NCI-H1694 (cell line): ENCODE measurements at places on chromosomes 13 and 19.

DNA sequence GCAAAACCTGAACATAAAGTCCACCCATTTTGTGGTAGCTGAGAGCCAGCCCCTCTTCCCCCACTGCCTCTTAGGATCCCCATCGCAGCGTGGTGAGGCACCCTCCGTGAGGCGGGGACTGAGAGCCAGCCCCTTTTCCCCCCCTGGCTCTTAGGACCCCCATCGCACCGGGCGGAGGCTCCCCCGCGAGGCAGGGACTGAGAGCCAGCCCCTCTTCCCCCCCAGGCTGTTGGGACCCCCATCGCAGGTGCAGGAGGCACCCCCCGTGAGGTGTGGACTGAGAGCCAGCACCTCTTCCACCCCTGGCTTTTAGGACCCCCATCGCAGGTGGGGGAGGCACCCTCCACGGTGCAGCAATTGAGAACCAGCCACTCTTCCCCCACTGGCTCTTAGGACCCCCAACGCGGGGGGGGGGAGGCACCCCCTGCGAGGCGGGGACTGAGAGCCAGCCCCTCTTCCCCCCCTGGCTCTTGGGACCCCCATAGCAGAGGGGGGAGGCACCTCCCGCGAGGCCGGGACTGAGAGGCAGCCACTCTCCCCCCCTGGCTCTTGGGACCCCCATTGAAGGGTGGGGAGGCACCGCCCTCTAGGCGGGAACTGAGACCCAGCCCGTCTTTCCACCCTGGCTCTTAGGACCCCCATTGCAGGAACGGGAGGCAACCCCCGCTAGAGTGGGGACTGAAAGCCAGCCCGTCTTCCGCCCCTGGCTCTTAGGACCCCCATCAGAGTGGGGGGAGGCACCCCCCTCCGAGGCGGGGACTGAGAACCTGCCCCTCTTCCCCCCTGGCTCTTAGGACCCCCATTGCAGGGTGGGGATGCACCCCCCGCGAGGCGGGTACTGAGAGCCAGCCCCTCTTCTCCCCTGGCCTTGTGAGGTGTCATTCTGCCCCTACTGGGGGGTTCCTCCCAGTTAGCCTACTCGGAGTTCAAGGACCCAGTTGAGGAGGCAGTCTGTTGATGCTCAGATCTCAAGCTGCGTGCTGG lies 366.4 kb upstream of the SPRY2 start:
- no peak for DNase-seq

GRCh38 chr13:41694545-41695301 lies 237.4 kb downstream of the RGCC start:
- DNase-seq: no peak

DNA sequence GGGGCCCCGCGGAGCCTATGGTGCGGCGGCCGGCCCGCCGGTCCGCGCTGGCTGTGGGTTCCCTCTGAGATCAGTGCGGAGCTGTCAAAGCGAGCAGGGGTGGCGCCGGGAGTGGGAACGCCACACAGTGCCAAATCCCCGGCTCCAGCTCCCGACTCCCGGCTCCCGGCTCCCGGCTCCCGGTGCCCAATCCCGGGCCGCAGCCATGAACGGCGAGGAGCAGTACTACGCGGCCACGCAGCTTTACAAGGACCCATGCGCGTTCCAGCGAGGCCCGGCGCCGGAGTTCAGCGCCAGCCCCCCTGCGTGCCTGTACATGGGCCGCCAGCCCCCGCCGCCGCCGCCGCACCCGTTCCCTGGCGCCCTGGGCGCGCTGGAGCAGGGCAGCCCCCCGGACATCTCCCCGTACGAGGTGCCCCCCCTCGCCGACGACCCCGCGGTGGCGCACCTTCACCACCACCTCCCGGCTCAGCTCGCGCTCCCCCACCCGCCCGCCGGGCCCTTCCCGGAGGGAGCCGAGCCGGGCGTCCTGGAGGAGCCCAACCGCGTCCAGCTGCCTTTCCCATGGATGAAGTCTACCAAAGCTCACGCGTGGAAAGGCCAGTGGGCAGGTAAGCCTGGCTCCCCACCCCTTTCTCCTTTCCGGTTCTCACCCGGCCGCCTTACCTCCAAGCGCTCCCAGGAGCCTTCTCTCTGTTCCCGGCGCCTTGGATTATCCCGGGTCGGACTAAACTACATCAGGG lies at the start of gene PDX1:
Gene PDX1 (plus strand): TSS at position 67 of the 743 bp plus-strand sequence. CDS start 139 bp downstream, at position 206.
- no peak for DNase-seq

GRCh38 chr13:77113496-77113895 lies 86.5 kb upstream of the FBXL3 start:
- DNase-seq: no peak

DNA sequence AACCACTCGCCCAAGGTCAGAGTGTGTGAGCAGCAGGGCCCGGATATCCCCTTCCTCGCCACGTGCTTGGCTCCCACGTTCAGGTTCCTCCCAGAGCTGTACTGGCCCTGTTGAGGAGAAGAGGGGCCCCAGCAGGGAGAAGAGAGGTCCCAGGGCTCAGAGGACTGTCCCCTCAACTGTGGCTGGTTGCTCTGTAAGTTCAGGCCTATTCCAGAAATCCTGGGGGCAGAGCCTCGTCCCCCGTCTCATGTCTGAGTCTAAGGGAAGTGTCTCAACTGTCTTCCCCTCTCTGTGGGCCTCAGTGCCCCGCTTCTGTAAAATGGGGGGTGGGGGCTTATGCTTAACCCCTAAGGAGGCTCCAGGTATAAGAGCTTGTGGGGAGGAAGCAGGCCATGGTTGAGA lies 3.9 kb downstream of the PPP5C start:
- no peak for DNase-seq

- DNase-seq: no peak
Measured at GRCh38 chr19:30017172-30017571, 75.1 kb downstream of the URI1 start.

- DNase-seq: no peak
Measured at GRCh38 chr19:3932931-3933810, at the start of gene NMRK2. Gene NMRK2, plus strand, starts transcription at chr19:3933069. Its CDS starts 603 bp downstream, at chr19:3933672.

DNA sequence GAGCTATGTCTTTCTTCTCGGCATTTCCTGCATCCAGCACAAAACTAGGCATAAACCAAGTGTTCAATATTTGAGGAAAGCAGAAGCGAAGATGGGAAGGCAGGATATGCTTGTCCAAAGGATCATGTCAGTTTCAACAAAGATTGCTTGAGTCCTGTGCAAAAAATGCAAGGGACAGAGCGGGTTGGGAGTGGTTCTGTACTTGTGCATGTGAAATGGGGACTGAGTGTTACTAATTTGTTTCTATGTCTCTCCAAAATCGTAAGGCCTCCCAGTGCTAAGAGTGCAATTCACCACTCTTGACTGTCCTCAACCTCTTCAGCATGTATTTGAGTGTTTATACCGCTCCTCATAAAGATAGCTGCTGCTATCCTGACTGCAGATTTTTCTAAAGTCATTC lies 166.2 kb downstream of the DLEU7 start:
- no peak for DNase-seq

DNA sequence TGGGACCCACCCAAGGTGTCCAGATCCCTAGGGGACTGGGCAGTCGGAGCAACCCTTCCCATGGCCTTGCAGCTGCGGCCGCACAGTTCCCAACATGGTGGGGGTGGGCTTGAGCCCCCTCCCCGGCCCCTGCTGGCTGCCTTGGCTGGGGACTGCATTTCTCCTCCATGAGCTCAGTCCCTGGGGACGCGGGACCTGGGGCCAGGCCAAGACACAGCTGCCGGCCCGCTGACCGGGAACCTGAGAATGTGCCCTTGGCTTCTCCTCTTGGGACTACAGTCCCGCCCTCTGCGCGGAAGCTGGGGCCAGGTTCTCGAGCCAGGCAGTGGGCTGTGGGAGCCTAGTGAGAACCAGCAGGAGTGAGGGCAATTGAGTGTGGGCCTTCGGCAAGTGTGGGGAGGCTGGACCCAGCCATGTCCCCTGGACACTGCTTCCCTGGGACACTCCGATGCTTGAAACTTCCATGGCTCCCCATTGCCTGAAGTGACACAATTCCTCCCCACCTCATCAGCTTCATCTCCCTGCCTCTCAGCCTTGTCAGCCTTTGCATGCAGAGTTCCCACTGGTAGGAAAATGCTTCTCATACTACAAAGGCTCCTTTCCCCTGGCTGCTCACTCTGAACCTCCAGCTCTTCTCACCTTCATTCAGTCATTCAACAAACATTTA lies 13.1 kb upstream of the NOTCH3 start:
- no peak for DNase-seq

- DNase-seq: no peak
Measured at GRCh38 chr19:53365899-53366493, 491 bp downstream of the ZNF525 start.

DNA sequence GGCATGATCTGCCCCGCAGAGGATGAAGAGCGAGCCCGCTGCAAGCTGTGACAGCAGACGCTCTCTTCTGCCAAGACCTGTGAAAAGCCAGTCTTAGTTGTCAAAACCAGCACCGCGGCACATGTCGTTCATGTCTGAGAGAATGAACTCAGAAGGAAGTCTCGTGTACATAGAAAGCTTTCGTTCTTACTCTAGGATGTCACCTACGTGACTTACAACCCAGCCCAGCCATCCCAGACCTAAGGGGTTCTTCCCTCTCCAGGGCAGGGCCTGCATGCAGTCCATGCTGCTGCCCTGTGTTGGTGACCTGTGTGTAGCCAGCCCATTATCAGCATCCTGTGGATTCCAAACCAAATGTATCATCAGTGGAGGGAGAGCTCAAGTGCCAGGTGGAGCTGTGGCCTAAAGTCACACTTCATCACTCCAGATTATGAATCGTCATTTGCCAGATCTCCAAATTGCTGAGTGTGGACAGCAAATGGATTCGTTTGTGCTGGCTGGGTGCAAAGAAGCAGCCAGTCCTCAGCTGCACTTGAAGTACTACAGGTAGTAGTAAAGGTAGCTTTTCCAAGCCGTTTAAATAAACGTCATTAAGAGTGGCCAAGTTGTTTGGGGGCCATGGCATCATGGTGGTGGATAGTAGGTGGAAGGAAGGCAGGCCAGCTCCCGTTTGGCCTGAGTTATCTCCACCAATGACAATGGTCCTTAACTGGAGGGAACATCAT lies 73.9 kb upstream of the GPR183 start:
- no peak for DNase-seq

GRCh38 chr19:21022996-21023395 lies 2.5 kb downstream of the ZNF430 start:
- no peak for DNase-seq

- DNase-seq: no peak
Measured at GRCh38 chr19:45139286-45140143, 21.3 kb downstream of the NKPD1 start.

GRCh38 chr19:35403116-35403760 lies 32.4 kb downstream of the GPR42 start:
- DNase-seq: no peak

- DNase-seq: peak; percentile 10
Measured at GRCh38 chr13:107866941-107867623, 348.3 kb downstream of the LIG4 start.

DNA sequence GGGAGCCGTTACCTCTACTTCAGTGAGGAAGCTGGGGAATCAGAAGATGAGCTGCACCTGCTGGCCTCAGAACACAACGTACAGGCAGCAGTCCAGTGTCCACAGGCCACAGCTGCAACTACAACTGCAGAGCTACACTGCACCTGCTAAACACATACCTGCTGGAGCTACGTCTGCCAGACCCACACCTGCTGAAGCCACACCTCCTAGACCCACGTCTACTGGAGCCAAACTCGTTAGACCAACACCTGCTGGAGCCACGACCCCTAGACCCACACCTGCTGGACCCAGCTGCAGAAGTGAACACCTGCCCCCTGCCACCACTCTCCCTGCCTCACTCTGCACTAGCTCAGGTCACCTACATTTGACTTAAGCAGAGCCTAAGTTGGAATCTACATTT lies 169.9 kb downstream of the USP12 start:
- no peak for DNase-seq

GRCh38 chr13:100887729-100888151 lies 213.1 kb upstream of the TMTC4 start:
- DNase-seq: no peak

- DNase-seq: no peak
Measured at GRCh38 chr13:50740052-50740741, 103.3 kb downstream of the DLEU7 start.

GRCh38 chr19:7897292-7897691 lies 6.4 kb upstream of the MAP2K7 start:
- no peak for DNase-seq

- peak; percentile 96 for DNase-seq
Measured at GRCh38 chr13:78779608-78780007, 120.7 kb upstream of the OBI1 start.

DNA sequence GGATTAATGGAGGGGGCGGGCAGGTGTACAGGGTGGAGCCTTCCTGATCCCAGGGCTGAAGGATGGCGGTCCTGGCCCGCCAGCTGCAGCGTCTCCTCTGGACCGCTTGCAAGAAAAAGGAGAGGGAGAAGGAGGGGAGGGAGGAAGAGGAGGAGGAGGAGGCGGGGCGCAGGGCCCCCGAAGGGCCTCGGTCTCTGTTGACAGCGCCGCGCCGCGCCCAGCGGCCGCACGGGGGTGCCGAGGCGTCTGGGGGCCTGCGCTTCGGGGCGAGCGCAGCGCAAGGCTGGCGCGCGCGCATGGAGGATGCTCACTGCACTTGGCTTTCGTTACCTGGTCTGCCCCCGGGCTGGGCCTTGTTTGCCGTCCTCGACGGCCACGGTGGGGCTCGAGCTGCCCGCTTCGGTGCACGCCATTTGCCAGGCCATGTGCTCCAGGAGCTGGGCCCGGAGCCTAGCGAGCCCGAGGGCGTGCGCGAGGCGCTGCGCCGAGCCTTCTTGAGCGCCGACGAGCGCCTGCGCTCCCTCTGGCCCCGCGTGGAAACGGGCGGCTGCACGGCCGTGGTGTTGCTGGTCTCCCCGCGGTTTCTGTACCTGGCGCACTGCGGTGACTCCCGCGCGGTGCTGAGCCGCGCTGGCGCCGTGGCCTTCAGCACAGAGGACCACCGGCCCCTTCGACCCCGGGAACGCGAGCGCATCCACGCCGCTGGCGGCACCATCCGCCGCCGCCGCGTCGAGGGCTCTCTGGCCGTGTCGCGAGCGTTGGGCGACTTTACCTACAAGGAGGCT lies at the start of gene PPM1N:
Gene PPM1N (plus strand): TSS at position 33 of the 785 bp plus-strand sequence. CDS start 30 bp downstream, at position 63.
- no peak for DNase-seq

DNA sequence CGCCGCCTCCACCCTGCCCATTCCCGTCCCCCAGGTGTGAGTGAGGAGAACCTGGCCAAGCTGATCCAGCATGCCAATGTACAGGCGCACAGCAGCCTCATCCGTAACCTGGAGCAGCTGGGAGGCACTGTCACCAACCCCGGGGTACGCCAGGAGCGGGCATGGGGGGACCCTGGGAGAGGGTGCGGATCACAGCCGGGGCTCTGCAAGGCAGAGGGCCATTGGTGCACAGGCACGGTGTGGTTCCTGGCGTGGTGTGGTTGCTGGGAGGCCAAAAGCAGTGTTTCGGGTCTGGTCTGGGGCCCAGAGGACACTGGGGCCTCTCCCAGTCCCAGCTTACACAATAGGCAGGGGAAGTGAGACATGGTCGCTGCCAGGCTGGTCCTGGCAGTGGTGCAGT lies 8.3 kb downstream of the STXBP2 start:
- no peak for DNase-seq
